Cerebellar nuclear complex (tissue), 1 donor: ENCODE measurements at places on chromosomes 1 and 21.

DNA sequence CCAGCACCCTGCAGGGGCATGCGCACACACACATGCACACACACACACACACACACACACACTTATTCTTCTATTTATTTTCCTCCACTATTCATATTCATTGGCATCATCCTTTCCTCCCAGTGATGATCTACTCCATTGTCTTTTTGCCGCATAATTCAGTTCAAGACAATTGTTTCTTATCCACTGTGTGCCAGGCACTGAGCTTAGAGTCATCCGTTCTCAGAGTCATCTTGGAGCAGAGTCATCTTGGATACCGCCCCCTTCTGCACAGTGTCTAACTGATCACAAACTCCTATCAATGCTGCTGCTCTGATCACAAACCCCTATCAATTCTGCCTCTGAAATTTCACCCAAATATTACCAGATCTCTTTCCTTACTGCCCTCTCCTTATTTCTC, 102.8 kb upstream of the PROX1 start:
- DNase-seq: no peak

- no peak for DNase-seq
Measured at GRCh38 chr1:179529482-179530195, 46.1 kb downstream of the NPHS2 start.

DNA sequence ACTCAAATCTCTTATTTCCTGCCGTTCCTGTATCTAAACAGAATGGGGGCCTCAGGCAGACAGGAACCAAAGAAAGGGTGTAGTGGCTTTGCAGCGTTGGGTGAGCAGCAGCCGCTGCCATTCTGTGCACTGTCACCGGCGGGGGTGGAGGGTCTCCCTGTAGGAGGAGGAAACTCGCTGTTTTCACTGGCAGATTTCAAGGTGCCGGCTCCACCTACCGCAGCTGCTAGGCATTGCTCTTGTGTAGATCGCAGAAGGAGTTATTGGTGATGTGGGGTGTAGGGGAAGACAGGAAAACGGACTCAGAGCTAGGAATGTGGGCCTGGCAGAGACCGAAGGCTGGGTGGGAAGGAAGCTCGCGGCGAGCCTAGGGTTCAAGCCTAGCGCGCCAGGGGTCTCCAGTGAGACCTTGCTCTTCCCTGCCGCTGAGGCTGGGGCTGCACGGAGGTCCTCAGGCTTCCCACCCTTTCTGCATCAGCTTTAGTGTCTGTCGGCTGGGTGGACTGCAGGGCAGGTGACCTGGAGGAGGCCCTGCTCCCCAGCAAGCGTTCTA, 20.8 kb downstream of the ATP5PO start:
- no peak for DNase-seq

- DNase-seq: no peak
Measured at GRCh38 chr21:46662367-46662654, 26.8 kb downstream of the PRMT2 start.

- DNase-seq: no peak
Measured at GRCh38 chr21:32477424-32477745, 64.9 kb downstream of the EVA1C start.

DNA sequence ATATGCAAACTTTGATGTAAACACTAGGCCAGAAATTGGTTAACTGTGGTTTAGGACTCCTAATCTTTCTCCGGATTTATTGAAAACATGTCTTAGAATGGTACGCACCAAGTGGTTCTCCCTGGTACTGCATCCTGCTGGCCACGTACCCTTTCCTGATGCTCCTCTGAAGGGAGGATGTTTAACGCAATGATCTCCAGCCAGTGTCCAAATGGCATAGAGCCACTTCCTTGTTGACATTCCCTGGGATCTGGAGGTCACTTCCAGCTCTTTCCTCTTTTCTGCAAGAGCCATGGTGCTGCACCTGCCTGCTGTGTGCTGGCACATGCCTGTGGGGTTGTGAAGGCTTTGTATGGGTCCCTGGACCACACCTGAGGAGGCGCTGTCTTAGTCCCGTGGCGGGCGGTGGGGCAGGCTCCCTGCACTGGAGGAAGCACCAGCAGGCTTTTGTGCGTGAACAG, 53.9 kb downstream of the GALNT2 start:
- no peak for DNase-seq

DNA sequence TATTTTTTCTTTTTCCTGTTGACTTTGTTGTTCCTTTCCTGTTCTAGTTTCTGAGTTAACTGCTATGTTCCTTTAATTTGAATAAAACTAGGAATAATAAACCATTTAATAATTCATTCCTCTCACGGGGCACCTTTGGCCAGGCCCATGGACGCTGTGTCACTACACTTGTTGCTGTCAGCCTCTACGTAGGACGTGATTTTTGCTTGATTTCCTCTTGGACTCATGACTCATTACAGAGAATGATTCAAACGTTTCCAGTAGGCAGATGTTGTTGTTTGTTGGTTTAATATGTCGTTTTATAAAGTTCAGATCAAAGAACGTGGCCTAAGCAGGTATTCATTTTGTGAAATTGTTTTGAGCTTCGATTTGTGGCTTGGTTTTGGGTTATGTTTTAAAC, 9.1 kb upstream of the SLC19A1 start:
- no peak for DNase-seq

DNA sequence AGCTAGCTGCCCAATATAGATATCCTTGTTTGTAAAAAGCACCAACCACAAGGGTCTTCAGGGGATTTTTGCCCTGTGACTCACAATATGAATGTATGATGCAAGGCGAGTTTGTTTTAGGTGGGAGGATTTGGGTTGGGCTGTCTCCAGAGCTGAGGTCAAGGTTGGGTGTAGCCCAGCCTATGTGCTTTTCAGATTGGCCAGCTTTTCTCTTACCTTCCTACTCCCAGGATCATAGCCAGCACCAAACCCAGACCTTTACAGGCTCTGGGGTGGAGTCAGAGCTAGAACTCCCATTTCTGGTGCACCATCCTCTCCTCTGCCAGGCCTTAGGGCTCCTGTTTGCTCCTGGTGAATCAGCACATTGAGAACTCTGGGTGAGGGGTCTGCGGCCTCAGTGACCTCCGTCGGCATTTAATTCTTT, 55.6 kb upstream of the GCLM start:
- DNase-seq: no peak

DNA sequence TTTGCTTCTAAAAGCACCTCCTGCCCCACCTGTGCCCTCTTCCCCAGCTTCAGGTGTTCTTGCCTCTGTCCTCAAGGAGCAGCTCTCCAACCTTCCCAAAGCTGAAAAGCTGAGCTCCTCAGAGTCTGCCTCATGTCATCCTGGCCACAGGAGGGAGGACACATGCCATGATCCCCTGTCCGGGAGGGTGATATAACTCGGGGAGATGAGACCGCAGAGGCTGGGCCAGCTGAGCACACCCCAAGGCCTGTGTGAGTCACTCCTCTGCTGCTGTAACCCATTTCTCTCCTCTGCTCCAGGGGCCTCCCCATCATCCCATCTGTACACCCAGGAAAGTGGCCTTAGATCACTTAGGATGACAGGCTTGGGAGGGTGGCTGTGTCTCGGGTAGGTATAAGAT, 49.8 kb downstream of the EPHB2 start:
- DNase-seq: no peak

DNA sequence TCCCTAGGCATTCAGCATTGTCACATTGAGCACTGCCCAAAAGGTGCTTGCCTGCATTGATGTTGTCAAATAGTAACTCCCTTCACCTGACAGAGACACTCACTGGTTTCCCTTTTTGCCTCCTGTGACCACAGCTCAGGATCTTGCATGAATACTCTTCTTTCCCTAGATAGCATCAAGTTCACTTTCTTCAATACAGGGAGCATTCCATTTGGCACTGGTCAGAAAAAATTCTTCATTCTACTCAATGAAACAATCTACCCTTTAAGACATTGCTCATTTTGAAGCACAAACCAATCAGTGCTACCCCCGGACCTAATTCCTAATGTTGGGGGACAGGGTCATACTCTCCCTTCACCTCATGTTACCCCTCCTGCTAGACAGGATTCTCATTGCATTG, 319.0 kb upstream of the SNX7 start:
- no peak for DNase-seq

GRCh38 chr1:85421179-85421578, 43.8 kb downstream of the DDAH1 start:
- DNase-seq: no peak

- no peak for DNase-seq
Measured at GRCh38 chr1:39168301-39169080, 36.0 kb upstream of the MACF1 start.

DNA sequence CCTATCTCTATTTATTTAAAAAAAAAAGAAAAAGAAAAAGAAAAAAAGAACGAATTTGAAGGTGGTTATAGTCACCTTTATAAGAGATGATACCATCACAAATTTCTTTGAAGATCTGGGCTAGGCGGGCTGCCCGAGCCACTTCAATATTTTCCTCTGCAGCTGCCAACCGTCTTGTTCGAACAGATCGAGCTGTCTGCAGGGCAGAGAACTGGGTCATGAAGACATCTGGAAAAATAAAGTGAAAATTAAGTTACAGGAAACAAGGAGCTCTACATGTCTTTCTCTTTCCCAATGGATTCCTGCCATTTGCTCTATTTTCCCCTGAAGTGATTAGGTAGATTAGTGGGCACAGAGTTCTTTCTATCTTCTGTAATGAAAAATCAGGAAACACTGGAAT, 31.9 kb downstream of the RUSC1 start:
- DNase-seq: no peak

DNA sequence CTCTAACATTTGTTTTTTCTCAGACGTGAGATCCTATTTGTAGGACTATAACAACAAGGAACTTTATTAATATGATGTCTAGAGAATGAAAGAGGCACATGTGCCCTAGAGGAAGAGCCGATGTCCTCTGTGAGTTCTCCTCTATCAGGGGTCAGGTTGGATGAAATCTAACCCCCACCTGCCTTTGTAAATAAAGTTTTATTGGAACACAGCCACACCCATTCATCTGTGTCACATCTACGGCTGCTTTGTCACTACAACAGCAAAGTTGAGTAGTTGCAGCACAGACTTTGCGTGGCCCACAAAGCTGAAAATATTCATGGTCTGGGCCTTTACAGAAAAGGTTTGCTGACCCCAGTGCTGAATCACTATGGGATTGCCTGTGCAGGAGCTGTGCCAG, 571 bp upstream of the CAPN9 start:
- no peak for DNase-seq

- DNase-seq: no peak
Measured at GRCh38 chr1:234721476-234722269, 111.7 kb upstream of the IRF2BP2 start.

DNA sequence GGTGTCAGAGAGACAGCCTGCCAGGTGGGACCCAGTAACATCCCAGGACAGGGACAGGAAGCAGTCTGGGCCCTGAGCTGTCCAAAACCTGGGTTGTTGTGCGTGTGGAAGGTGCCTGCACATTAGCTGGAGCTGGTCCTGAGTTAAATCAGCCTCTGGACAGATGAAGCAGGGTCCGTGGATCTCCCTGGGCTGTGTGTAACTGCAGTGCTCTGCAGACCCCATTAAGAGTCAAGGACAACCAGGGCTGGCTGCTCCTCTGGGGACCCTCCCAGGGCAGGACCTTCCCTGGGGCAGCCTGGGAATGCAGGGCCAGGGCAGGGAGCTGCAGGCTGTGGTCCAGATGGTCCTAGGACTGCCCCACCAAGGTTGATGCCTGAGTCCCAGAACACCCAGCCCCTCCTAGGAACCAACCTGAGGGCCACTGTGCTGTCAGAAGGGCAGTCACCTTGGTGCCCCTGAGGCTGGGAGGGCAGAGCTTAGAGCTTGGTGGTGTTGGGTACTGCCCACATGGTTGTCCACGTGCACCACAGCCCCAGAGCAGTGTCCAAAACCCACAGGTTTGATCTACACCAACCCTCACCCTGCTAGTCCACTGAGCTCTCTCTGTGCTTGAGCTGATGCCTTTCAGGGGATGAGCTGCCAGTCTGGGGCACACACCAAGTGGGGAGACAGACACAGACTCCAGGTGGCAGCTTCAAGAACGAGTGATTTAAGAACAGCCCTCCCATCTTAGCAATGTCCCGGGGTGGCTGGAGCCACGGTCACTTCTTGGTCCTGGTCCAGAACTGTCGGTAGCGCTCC, 2.9 kb downstream of the MRPL55 start:
- DNase-seq: no peak

DNA sequence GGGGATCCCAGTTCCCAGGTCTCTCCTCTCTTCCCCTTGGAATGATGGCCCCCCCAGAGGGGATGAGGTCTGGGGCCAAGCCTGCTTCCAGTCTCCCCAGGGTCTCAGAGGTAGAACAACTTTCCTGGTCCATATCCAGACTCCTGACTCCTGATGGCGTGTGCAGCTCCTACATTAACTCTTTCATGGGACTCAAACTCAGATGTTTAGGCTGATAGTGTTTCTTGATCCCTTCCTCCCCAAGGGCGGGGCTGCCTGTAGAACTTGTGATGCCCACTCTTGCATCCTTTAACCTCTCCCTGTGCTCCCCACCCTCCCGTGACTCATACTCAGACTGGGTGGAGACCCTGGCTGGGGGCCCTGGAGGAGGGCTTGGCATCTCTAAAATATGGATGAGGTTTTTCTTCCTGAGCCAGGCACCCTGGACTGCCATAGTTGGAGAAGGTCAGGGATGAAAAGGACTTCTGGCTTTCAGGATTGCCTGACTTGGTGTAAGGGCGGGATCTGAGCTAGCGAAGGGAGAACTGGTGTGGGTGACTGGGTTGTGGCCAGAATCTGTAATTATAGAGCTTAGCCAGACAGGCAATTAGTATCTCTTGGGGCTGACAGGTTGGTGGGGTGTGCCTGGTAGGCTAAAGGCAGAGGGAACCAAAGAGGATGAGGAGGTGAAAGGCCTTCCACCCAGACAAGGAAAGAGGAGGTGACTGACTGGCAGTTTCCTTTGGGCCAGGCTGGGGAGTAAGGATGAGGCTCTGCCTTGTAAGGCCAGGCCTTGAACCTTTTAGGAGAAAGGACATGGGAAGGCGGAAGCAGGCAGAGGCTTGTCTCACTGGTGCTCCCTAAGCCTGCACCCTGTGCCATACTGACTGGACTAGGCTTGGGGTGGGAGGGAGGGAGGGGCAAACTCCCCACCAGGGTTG, 1.5 kb downstream of the ATP8B2 start:
- no peak for DNase-seq

DNA sequence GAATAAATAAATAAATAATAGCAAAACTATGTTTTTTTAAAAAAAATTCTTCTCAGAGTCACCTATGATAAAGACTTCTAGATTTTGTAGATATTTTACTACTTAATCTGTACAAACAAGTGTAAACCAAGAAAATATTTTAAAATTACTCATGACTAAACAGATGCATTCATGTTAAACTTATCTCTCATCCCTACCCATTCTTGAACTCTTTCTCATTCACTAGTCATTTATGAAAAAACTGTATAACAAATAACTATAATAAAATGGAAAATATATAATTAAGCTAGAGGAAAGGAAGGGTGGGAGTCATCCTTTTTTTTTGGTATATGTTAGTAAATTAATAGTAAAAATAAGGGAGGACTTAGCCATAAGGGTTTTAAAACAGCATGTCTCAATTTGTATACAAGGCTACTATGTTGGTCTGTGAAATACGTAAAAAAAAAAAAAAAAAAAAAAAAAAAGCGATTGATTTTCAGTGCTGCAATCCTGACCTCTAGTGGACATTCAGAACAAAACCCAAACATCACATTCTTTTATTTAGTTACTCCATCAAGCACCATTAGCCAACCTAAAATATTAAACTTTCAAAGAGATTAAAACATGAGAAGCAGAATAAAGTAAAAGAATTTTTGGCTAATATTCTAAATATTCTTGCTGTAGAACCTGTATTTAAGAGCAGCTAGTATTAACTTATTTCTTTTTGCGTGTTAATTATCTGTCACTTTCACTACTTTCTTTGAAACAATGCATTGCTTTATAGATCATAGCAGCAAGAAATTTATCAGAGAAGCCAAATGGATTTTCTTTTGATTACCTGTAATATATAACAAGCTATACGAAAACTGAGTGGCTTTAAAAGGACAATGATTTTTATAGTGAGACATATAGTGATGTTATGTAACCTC, 255.8 kb upstream of the CACYBP start:
- no peak for DNase-seq
